Keratinocyte (primary cell): ENCODE measurements at places on chromosomes 1 and 21.

- no peak for DNase-seq
Observed at GRCh38 chr1:172905452-172905851, 145.3 kb downstream of the TNFSF18 start.

DNA sequence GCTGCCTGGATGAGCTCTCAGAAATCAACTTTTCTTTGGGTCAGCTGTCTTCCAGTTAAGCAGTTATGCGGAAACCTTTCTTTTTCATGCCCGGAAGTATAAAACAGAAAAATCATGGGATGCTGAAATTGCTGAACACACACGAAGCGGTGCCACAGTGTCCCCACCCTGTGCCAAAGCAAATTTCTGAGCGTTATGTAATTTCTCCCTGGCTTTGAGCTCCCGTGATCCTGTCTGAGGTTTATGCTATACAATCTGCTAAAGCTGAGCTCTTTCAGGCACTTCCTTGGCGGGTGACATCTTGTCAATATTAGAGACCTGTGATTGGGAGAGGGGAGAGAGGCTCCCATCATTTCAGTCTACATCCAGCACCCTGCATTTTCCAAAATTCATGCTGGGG is 201.7 kb downstream of the ROR1 start:
- no peak for DNase-seq

DNA sequence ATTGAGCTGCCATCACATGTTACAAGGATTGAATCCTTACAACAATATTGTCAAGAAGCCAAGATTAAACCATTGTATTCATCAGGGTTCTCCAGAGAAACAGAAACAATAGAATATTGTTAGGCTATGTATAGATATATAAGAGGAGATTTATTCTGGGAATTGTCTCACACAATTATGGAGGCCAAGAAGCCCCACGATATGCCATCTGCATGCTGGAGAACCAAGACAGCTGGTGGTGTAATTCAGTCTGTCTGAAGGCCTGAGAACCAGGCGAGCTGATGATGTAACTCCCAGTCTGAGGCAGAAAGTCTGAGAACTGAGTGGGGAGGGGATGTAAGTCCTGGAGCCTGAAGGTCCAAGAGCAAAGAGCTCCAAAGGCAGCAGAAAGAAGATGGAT is 14.5 kb upstream of the TTF2 start:
- no peak for DNase-seq

DNA sequence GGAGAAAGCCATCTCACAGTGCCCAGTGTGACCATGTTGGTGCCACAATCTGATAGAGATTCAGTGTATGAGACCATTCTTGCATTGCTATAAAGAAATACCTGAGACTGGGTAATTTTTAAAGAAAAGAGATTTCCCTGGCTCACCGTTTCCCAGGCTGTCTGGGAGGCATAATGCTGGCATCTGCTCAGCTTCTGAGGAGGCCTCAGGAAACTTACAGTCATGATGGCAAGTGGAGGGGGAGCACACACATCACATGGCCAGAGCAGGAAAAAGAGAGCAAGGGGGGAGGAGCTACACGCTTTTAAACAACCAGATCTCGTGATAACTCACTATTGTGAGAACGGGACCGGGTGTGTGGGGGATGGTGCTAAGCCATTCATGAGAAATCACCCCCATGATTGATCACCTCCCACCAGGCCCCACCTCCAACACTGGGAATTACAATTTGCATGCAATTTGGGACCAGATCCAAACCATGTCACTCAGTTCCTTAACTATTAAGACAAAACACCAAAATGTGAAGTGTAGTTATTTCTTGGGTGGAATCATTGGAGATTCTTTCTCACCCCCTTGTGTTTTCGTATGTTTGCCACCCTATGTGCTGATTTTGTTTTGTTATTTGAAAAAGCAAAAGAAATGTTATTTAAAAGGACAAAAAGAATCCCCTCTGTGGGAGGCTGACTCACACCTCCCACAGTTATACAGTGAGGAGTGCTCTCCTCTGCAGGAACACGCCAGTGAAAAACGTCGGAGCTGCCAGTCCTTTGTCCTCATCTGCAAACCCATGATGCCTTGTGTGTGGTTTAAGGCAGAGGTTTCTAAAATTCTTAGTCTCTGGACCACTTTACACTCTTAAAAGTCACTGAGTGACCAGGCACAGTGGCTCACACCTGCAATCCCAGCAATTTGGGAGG is 46.9 kb upstream of the IFNLR1 start:
- DNase-seq = no peak

- DNase-seq = no peak
Observed at GRCh38 chr1:205922314-205922713, 20.9 kb downstream of the SLC26A9 start.

DNA sequence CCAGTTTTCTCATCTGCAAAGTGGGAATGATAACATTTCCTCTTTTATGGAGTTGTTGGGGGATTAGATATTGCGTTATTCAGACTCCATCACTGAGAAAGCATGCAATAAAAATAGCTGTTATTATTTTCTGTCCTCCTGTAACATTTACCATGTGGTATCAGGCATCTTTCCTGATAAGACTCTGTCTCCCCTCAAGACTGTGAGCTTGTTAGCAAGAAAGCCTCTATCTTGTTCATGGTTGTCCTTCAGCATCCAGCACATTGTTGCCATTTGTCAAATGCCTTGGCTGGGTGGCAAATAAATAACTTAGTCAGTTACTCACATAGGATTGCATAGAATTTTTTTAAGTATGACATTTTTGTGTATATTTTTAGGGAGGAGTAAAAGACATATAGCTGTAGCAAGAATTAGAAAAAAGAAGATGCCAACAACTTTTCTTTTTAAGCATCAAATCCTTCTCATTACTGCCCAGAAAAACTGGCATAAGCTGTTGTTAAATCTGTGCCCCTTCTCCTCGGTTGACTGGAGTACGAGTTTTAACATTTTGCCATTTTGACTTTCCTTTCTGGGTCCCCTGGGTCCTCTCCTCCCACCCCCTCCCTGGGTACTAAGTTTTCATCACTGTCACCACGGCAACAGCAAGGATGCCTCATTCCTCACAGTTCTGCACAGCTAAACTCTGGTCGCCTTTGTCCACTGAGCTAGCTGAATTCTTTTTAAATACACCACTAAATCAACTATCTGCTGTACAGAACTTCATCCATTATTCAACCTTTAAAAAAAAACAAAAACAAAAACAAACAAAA is 1.0 kb upstream of the JAM2 start:
- no peak for DNase-seq

DNA sequence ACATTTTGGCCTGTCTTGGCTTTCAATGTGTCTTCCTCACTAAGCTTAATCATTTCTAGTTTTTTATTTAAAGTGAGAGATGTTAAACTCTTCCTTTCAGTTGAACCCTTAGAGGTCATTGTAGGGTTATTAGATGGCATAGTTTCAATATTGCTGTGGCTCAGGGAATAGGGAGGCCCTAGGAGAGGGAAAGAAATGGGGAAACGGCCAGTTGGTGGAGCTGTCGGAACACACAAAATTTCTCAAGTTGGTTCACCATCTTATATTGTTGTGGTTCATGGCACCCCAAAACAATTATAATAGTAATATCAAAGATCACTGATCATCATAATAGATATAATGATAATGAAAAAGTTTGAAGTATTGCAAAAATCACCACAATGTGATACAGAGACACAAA is 31.4 kb upstream of the KAZN start:
- DNase-seq = no peak

- no peak for DNase-seq
Observed at GRCh38 chr1:67350783-67351182, 43.1 kb downstream of the IL12RB2 start.

DNA sequence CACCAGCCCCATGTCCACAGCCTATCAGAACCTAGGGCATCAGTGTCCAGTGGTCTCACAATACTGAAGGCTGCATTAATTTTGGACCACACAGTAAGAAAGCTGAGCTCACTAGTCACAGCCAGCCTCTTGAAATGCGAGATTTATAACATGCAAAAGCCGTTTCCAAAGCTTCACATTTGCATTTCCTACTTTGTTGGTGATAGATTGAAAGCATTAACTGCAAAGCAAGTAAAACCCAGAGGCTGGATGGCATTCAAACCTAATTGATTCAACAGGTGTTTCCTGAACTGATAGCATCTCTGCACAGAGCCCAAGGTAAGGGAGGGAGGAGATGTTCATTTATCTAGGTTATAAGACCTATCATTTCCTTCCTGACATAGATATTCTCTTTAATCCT is 410.1 kb downstream of the OMA1 start:
- no peak for DNase-seq

- DNase-seq = no peak
Observed at GRCh38 chr1:186628910-186629309, 51.3 kb downstream of the PTGS2 start.

DNA sequence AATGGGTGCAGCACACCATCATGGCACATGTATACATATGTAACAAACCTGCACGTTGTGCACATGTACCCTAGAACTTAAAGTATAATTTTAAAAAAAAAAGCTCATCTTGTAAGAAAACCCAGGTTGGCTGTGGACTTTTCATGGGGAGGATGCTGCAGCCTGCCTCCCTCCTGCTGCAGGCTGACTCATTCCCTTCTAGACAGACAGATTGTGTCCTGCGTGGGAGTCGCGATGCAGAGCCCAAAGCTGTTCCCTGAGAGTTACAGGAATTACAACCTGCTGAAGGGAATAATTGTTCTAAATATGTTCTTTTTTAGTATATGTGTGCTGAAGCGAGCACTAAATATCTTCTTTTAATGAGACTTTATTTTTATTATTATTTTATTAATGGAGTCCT is 93.2 kb downstream of the TBX19 start:
- no peak for DNase-seq

DNA sequence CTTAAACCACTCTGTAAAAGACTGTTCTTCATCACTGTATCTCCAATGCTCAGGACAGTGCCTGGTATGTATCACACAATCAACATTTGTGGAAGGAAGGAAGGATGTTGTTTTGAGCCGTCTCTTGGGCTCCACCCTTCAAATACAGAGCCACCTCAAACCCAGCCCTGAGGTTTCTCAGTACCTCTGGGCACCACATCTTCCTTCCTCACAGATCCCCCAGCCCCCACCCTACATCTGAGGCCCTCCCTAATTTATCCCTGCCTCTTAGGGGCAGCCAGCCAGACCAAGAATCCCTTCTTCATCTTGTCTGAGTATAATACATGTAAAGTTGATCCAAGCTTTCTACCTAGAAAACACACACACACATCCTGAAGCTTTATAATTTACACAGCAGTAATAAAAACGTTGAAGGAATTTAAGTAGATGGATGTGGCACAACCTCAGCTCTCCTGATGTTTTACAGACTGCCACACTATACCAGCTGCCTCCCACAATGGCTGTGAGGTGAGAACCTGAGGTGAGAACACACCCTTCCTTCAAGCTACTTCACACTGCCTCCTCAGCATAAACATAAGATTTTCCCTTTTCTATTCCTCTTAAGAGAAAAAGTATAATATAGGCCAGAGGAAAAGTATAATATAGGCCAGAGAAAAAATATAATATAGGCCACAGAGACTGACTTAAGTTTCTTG is 48.5 kb downstream of the CDC7 start:
- DNase-seq = no peak

- DNase-seq = no peak
Observed at GRCh38 chr1:227770812-227771211, 35.6 kb downstream of the SNAP47 start.

GRCh38 chr1:211241071-211241470 is 18.1 kb upstream of the RCOR3 start:
- DNase-seq = no peak

GRCh38 chr1:25037174-25038074 is 107.3 kb upstream of the RUNX3 start:
- no peak for DNase-seq

- no peak for DNase-seq
Observed at GRCh38 chr1:1173793-1174415, at the start of gene TTLL10. Gene TTLL10, plus strand, starts transcription at chr1:1173880. Its CDS starts 5,336 bp downstream, at chr1:1179216.

DNA sequence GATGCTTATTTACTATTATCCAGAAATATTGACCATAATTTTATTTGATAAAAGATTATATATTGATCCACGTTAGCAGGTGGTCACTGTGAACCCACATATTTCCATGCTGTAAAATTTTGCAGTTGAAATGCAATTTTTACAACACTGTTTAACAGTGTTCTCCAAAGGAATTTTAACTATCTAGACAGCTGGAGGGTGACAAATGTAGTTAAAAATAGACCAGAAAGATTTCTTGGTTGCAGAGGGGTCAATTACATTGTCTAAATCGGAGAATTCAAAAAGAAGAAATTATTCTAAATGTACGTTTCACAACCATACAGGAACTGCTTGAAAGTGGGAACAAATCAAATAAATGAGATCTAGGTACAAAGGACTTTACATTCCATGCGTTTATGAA is 625.2 kb upstream of the NCAM2 start:
- no peak for DNase-seq

DNA sequence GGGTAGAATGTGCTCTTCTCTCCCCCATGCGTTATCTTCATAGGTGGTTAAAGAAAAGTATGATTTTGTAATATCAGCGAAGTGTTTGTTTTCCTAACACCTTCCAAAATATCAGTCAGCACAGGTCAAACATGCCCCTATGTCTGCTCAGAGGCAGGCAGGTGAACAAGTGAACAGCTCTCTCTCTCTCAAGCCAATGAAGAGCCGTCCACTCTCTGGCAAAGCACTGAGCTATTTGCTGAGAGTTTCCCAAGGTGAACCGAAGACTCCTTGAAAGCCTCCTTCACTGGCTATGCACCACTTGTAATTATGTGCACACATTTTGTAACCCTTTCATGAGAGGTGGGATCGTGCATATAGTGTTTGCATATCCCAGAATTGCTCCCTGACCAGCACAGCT is 47.7 kb downstream of the ST6GALNAC3 start:
- no peak for DNase-seq

GRCh38 chr1:220884109-220884980 is 5.1 kb downstream of the HLX start:
- DNase-seq = no peak

DNA sequence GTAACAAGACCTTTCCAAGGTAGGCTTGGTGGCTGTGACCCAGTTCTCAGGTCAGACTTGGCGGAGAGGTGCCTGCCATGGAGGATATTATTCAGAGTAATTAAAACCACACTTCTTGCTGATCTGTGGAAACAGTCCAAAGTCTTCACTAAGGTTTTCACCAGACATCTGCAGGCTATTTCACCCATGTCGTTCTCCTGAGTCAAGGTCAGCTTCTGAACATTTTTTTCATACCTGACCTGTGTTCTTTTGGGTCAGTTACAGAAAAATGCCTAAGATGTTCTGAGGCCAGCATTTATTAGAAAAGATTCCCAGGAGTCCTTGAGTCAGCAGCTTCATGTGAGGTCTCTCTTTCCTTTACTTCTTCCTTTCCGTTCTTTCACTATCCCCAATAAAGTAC is 54.9 kb downstream of the RGL1 start:
- no peak for DNase-seq

- no peak for DNase-seq
Observed at GRCh38 chr1:3618531-3618880, 6.3 kb upstream of the TPRG1L start.

DNA sequence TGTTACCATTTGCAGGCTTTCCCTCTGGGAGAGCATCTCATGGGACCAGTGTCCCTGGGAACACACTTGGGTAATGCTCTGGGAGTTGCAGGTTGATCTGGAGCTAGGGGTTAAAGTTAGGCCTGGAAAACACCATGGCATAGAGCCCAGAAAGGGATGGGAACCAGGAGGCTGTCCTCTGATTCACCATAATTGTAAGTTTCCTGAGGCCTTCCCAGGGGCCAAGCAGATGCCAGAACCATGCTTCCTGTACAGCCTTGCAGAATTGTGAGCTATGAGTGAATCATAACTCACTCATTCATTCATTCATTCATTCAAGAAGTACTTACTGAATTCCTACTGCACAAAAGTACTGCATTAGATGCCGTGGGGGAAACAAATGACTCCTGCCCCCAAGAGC is 50.0 kb downstream of the LACTBL1 start:
- DNase-seq = no peak

- DNase-seq = no peak
Observed at GRCh38 chr21:43834146-43834905, 30.7 kb upstream of the AGPAT3 start.
